ENCODE measurements at places on chromosomes 1 and 21.

DNA sequence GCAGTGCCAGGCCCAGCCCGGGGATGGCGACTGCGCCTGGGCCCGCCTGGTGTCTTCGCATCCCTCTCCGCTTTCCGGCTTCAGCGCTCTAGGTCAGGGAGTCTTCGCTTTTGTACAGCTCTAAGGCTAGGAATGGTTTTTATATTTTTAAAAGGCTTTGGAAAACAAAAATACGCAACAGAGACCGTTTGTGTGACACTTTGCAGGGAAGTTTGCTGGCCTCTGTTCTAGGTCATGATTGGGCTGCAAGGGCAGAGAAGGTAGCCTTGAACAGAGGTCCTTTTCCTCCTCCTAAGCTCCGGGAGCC is 719 bp downstream of the SOD1 start:
- no peak for DNase-seq

- DNase-seq = no peak
These were observed 570.9 kb downstream of the NEGR1 start for GRCh38 chr1:71711456-71711855.

GRCh38 chr1:42442662-42443061 is 13.2 kb downstream of the ZMYND12 start:
- DNase-seq = no peak

DNA sequence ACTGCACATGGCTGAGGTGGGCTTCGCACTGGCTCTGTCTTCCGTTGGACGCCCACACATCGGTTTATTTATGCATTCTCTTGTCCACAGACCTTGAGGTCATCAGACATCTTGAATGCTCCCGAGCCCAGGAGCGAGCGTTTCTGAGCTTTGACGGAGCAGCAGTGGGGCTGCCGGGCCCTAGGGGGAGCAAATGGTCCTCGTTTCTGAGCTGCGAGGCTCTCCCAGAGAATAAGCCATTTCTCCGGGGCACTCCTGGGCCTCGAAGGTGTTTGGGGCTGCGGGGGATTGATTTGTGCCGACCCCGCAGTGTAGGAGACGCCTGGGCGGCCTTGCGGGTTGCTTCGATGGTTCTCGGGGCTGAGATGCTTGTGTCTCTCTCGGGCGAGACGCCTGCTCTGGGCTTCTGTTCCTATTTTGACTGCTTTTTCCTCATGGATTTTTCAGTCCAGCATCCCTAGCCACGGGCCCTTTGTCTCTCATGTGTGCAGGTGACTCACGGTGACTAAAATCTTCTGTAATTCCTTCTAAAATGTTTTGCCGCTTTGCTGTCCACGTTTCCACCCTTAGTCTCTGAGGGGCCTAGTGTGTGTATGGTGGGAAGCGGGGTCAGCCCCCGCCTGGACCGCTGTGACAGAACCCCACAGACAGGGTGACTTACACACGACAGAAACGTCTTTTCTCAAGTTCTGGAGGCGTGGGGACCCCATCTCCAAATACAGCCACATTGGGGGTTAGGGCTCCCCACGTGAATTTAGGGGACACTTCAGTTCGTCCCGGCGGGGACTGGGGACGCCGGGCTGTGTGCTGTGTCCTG is 62.1 kb downstream of the FAAP20 start:
- DNase-seq = no peak

GRCh38 chr1:54968551-54968950 is 11.9 kb upstream of the TMEM61 start:
- no peak for DNase-seq

DNA sequence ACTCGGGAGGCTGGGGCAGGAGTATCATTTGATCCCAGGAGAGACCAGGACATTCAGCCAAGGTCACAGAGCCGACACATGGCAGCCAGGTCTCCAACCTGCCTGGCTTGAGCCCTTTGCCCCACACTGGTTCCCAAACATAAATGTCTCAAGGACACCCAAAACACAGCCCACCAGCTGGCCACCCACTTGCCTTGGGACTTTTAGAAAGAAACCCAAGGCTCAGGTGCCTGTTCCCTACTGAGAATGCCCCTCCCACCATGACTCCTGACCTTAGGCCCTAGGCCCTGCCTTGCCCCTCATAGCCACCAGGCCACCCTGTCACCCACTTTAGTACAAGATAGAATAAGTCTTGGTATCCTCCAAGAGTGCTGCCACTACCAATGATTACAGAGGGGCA is 41.9 kb upstream of the LRP8 start:
- DNase-seq = no peak

GRCh38 chr1:155859881-155860871 is 809 bp downstream of the SYT11 start:
- peak; percentile 68 for DNase-seq

- DNase-seq = no peak
These were observed 173.5 kb downstream of the PSMG1 start for GRCh38 chr21:39009587-39010225.

DNA sequence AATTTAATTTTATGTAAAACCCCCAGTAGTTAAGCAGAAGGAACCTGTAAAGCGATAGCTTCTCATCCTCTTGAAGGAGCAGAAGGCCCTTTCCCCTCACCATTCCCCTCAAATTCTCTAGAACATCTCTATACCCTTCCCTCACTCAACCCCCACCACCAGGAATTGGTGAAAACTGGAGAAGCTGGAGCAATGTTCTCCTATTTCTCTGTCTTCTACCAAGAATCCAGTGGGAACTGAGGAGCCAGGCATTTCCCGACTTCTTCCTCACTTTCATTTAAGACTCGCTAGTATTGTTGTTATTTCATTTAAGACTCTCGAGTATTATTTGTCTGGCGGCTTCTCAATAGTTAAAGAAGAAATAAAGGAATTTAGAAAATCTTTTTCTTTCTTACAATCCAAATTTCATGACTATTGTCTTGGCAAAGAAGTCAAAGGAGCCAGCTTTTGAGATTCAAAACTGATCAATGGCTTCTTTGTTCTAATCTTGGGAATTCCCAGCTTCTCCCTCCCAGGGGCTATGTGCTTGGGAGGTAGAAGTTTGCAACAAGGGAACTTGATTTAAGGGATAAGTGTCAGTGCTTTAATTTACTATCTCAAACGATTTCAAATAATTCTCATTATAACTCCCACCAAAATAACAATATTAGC is 253.3 kb upstream of the ADGRL2 start:
- DNase-seq = no peak

Measured in germinal center (tissue), 1 donor.